ENCODE measurements at places on chromosomes 3 and 15. TPM values are rescaled to one million over a fixed set of nuclear protein-coding genes. Genes with fewer than 3 reads are reported as not detected.

The SYNM gene
- total RNA-seq: 3.3 TPM

The RTP3 gene
- not detected for total RNA-seq

The PTPRG gene
- 26.3 TPM for total RNA-seq

The IL16 gene
- total RNA-seq: 3.7 TPM

The AHSG gene
- 1.9 TPM for total RNA-seq

The STRC gene
- 0.74 TPM for total RNA-seq

The IMPG2 gene
- total RNA-seq: 0.08 TPM

The CPNE4 gene
- 0.16 TPM for total RNA-seq

The NR2C2 gene
- total RNA-seq: 33.8 TPM

The MYL3 gene
- 1.7 TPM for total RNA-seq

The SHC4 gene
- total RNA-seq: 0.50 TPM

The PDHB gene
- total RNA-seq: 87.4 TPM

The CLDND1 gene
- 97.8 TPM for total RNA-seq

The C2CD4A gene
- total RNA-seq: 3.7 TPM

The CYP11A1 gene
- 1.3 TPM for total RNA-seq

The EID1 gene
- 54.2 TPM for total RNA-seq

The CAMK2N2 gene
- total RNA-seq: not detected

The SI gene
- 66.1 TPM for total RNA-seq

The ACY1 gene
- 153 TPM for total RNA-seq

The GALK2 gene
- 48.3 TPM for total RNA-seq

The CPN2 gene
- not detected for total RNA-seq

The MED12L gene
- total RNA-seq: 0.32 TPM

The CEP97 gene
- 5.5 TPM for total RNA-seq

The LRRIQ4 gene
- not detected for total RNA-seq

The PRR23B gene
- not detected for total RNA-seq

The ZXDC gene
- 28.5 TPM for total RNA-seq

The TRPM1 gene
- not detected for total RNA-seq

The CEP19 gene
- total RNA-seq: 0.89 TPM

The CLN6 gene
- total RNA-seq: 18.9 TPM

The CYP8B1 gene
- total RNA-seq: 0.20 TPM

The SLC38A3 gene
- 0.40 TPM for total RNA-seq

The NOX5 gene
- total RNA-seq: 0.17 TPM

The GP5 gene
- not detected for total RNA-seq
